ENCODE measurements at places on chromosomes 2 and 18.

- no peak overlapping the region for H3K4me3 ChIP-seq
- peaks cover 27% of the 10 kb centered on the region for H3K36me3 ChIP-seq
- no peaks in the 10 kb centered on the region for H3K27me3 ChIP-seq
- peaks cover 34% of the 10 kb centered on the region for H3K4me1 ChIP-seq
Measured at GRCh38 chr2:143169105-143169504, 39.9 kb downstream of the ARHGAP15 start.

GRCh38 chr2:72989770-72990556, 72.6 kb downstream of the EMX1 start:
- no peaks in the 10 kb centered on the region for H3K4me1 ChIP-seq
- no peaks in the 10 kb centered on the region for H3K27me3 ChIP-seq
- H3K36me3 ChIP-seq: no peaks in the 10 kb centered on the region

GRCh38 chr2:17592731-17593409, 52.4 kb downstream of the VSNL1 start:
- DNase-seq: no peak
- peaks cover 11% of the 10 kb centered on the region for H3K27me3 ChIP-seq
- H3K4me3 ChIP-seq: no peak overlapping the region
- no peak overlapping the region for H3K27ac ChIP-seq
- no peaks in the 10 kb centered on the region for H3K36me3 ChIP-seq

GRCh38 chr2:234548695-234549420, 52.0 kb upstream of the ARL4C start:
- H3K36me3 ChIP-seq: no peaks in the 10 kb centered on the region
- peaks cover 26% of the 10 kb centered on the region for H3K27me3 ChIP-seq
- H3K4me3 ChIP-seq: no peak overlapping the region
- DNase-seq: no peak
- peaks cover 6% of the 10 kb centered on the region for H3K4me1 ChIP-seq

DNA sequence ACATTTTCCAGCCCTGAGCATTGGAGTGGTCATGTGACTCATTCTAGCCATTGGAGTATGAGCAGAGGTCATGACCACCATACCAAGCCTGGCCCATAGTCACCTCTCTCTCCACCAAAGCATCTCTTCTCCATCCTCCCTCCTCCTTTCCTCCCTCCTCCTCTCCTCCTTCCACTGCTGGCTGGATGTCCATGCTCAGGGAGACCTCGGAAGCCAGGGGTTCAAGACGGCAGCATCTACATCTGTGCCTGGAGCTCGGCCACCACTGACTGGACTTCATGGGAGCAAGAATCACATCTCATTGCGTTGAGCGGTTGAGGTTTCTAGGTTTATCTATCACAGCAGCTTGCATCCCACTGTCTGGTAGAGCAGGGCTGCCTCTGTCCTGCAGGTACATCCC, 252.4 kb downstream of the NDUFA10 start:
- H3K4me3 ChIP-seq: no peak overlapping the region
- peaks cover 1% of the 10 kb centered on the region for H3K36me3 ChIP-seq
- H3K4me1 ChIP-seq: peaks cover 5% of the 10 kb centered on the region
- DNase-seq: no peak
- no peak overlapping the region for H3K27ac ChIP-seq

- H3K27me3 ChIP-seq: peaks cover 4% of the 10 kb centered on the region
- no peak overlapping the region for H3K4me3 ChIP-seq
- no peak overlapping the region for H3K27ac ChIP-seq
- H3K36me3 ChIP-seq: no peaks in the 10 kb centered on the region
Measured at GRCh38 chr2:147679191-147679954, 165.5 kb upstream of the ACVR2A start.

- H3K4me1 ChIP-seq: peaks cover 77% of the 10 kb centered on the region
- peak; percentile 30 for DNase-seq
- peak overlapping the region; percentile 95 for H3K27ac ChIP-seq
- H3K4me3 ChIP-seq: peak overlapping the region; percentile 52
- no peaks in the 10 kb centered on the region for H3K27me3 ChIP-seq
- H3K36me3 ChIP-seq: no peaks in the 10 kb centered on the region
Measured at GRCh38 chr2:43129676-43130547, 96.5 kb downstream of the ZFP36L2 start.

GRCh38 chr2:217101972-217102371, 242.1 kb upstream of the TNP1 start:
- no peak overlapping the region for H3K27ac ChIP-seq
- no peak for DNase-seq
- no peaks in the 10 kb centered on the region for H3K4me1 ChIP-seq
- peaks cover 3% of the 10 kb centered on the region for H3K27me3 ChIP-seq

DNA sequence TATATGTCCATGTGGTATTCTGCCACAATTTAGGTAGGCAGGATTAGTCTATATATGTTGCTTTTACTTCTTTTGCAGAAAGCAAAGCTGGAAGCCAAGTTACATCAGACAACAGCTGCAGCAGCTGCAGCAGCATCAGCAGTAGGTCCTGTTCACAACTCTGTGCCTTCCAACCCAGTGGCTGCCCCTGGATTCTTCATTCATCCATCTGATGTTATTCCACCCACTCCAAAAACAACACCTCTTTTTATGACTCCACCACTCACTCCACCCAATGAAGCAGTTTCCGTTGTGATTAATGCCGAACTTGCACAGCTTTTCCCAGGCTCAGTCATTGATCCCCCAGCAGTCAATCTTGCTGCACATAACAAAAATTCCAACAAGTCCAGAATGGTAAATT, 107.6 kb downstream of the BIRC6 start:
- H3K4me1 ChIP-seq: no peaks in the 10 kb centered on the region
- H3K27me3 ChIP-seq: no peaks in the 10 kb centered on the region
- peaks cover 27% of the 10 kb centered on the region for H3K36me3 ChIP-seq
- no peak for DNase-seq
- H3K4me3 ChIP-seq: no peak overlapping the region

DNA sequence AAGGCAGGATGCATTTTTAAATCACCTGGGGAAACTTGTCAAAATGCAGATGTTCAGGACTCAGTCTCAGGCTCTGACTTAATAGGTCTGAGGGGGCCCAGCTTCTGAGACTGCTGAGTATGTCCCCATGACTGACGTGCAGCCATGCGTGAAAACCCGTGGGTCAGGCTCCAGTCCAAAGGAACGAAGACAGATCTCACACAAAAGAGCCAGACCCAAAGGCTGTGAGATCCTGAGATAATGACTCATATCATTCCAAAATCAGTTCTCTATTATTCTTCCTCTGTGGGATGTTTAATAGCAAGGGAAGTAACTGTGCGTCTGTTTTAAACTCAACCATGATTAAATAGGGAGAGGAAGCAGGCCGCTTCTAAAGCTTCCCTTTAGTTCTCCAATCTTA, 107.4 kb upstream of the ACAA2 start:
- H3K4me3 ChIP-seq: no peak overlapping the region
- peaks cover 18% of the 10 kb centered on the region for H3K27me3 ChIP-seq
- H3K36me3 ChIP-seq: peaks cover 2% of the 10 kb centered on the region

DNA sequence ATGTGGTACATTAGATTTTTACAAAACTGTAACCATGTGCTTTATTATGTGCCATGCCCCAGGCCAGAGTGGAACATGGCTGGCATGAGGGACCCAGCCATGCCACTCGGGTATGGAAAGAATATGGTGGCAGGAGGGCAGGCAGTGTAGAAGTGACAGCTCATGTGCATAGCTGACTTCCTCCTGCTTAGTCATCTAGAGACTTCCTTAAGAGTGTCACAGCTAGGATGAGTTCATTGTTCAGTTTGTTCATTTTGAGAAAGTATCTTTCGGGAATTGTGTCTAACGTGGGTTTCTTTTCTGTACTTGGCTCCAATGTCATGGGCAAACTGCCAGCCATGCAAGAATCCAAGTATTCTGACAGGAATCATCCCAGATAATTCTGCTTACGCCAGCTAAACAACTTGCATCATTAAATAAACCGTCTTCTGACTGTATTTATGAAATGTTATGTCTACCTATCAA, 94.3 kb upstream of the ITGB6 start:
- H3K4me1 ChIP-seq: no peaks in the 10 kb centered on the region
- no peak overlapping the region for H3K4me3 ChIP-seq
- no peaks in the 10 kb centered on the region for H3K27me3 ChIP-seq
- H3K27ac ChIP-seq: no peak overlapping the region
- no peak for DNase-seq
- peaks cover 47% of the 10 kb centered on the region for H3K36me3 ChIP-seq

GRCh38 chr2:84768840-84769239, 112.0 kb downstream of the TRABD2A start:
- H3K4me3 ChIP-seq: no peak overlapping the region
- no peaks in the 10 kb centered on the region for H3K4me1 ChIP-seq
- DNase-seq: no peak
- H3K36me3 ChIP-seq: peaks cover 4% of the 10 kb centered on the region
- peaks cover 2% of the 10 kb centered on the region for H3K27me3 ChIP-seq
- no peak overlapping the region for H3K27ac ChIP-seq

GRCh38 chr2:175001566-175001965, 3.6 kb downstream of the CHN1 start:
- no peaks in the 10 kb centered on the region for H3K4me1 ChIP-seq
- no peak overlapping the region for H3K27ac ChIP-seq
- no peak for DNase-seq
- H3K36me3 ChIP-seq: no peaks in the 10 kb centered on the region
- H3K27me3 ChIP-seq: peaks cover 12% of the 10 kb centered on the region

GRCh38 chr2:29223851-29224692, 108.9 kb downstream of the CLIP4 start:
- H3K27ac ChIP-seq: no peak overlapping the region
- no peak for DNase-seq
- H3K4me1 ChIP-seq: no peaks in the 10 kb centered on the region

GRCh38 chr2:152387041-152387440, 52.1 kb downstream of the FMNL2 start:
- H3K27ac ChIP-seq: no peak overlapping the region
- peaks cover 3% of the 10 kb centered on the region for H3K4me1 ChIP-seq
- H3K36me3 ChIP-seq: peaks cover 6% of the 10 kb centered on the region

- no peak for DNase-seq
- no peak overlapping the region for H3K4me3 ChIP-seq
- peaks cover 10% of the 10 kb centered on the region for H3K4me1 ChIP-seq
- H3K27me3 ChIP-seq: peaks cover 5% of the 10 kb centered on the region
- H3K36me3 ChIP-seq: peaks cover 4% of the 10 kb centered on the region
Measured at GRCh38 chr18:24136967-24137373, 1.9 kb upstream of the CABYR start.

- H3K4me1 ChIP-seq: peaks cover 2% of the 10 kb centered on the region
- DNase-seq: no peak
- no peaks in the 10 kb centered on the region for H3K27me3 ChIP-seq
- H3K4me3 ChIP-seq: no peak overlapping the region
Measured at GRCh38 chr18:27447451-27447881, 262.4 kb upstream of the CHST9 start.

- no peak for DNase-seq
- H3K4me3 ChIP-seq: no peak overlapping the region
- no peak overlapping the region for H3K27ac ChIP-seq
- no peaks in the 10 kb centered on the region for H3K27me3 ChIP-seq
- peaks cover 3% of the 10 kb centered on the region for H3K4me1 ChIP-seq
Measured at GRCh38 chr2:37793004-37793403, 121.6 kb upstream of the CDC42EP3 start.

GRCh38 chr18:46718501-46719341, 38.1 kb downstream of the ST8SIA5 start:
- no peaks in the 10 kb centered on the region for H3K4me1 ChIP-seq
- H3K27ac ChIP-seq: no peak overlapping the region
- H3K36me3 ChIP-seq: no peaks in the 10 kb centered on the region
- no peak for DNase-seq

Measured in memory B cell (primary cell).